ENCODE measurements at places on chromosomes 4 and X.

DNA sequence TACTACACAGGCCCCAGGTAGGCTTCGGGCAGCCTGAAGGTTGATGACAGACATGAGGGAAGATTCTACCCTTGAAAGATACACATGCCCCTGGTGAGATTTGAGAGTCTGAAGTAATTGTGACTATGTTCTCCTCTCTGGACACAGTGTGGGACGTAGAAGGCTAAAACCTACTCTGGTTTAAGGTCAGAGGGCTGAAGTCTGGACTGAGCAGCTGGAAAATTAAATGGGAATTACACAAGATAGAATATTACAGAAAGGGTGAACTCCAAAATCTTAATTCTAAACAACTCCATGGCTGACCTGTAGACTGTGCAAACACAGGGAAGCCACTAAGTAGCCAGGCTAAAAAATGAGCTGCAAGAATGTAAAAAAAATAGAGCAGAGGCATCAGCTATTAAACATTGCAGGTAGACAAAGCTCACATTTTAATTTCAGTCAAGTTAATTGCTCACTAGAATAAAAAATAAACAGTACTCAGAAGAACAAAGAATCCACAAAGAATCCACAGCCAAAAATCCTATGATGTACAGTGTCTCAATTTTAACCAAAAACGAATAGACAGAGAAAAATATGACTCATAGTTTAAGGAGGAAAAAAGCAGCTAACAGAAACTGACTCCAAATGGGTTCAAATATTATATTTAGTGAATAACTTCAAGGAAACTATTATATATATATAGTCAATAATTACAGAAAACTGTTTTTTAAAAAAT lies 170.4 kb downstream of the PCDH18 start:
- DNase-seq = no peak

- DNase-seq = no peak
Observed at GRCh38 chr4:153243468-153243867, 39.2 kb downstream of the TRIM2 start.

DNA sequence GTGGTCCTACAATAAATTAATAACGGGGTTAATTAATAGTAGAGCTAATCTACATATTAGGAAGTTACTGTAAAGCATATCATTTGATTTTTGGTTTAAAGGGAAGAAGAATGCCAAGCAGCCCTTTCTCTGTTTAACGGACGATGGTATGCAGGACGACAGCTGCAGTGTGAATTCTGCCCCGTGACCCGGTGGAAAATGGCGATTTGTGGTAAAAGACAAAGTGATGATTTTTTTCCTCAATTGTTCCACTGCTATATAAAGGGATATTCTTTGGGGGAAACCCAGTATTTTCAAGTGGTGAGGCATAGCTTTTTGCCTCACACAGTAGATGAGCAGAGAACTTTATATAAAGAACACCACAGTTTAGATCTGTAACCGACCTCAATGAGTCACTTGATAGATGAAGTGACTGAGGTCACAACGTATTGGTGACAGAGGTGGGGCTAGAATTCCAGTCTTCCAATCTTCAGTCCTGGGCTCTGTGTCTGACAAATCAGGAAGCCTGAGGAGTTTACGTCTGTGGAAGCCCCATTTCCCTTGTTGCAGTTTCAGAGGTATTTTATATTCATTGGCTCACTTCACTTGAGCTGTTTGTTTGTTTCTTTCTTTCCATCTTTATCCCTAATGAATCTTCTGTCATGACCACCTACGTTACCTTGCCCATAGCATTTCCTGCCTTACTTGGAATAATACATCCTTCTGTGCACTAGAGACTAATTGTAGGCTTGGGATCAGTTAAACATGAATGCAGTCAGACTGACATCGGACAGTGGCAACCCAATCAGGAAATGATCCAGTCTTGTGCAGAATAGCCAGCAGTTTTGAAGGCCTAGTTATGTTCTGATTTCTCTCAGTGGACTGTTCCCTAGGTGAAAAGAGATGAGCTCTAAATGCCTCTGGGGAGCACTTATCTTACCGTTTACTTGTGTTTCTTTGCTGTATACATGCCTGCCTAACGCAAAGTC lies 30.1 kb downstream of the ZRSR2 start:
- DNase-seq = no peak

DNA sequence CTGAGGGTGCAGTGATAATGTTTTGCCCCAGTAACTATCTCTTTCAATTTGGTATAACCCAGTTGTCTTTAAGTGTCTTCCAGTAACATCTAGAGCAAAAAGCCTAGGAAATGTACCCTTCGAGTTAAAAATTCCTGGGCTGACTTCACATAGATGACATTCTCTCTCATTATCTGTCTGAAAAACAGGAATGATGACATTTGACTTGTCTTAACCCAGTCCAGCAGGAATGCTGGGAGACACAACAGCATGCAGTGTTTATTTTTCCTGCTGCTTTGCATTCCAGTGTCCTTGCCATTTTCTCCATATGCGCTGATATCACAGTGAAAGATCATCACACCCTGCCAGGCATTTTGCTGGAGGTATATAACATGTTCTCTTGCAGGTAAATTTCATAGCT lies 130.0 kb downstream of the SOWAHB start:
- DNase-seq = no peak

DNA sequence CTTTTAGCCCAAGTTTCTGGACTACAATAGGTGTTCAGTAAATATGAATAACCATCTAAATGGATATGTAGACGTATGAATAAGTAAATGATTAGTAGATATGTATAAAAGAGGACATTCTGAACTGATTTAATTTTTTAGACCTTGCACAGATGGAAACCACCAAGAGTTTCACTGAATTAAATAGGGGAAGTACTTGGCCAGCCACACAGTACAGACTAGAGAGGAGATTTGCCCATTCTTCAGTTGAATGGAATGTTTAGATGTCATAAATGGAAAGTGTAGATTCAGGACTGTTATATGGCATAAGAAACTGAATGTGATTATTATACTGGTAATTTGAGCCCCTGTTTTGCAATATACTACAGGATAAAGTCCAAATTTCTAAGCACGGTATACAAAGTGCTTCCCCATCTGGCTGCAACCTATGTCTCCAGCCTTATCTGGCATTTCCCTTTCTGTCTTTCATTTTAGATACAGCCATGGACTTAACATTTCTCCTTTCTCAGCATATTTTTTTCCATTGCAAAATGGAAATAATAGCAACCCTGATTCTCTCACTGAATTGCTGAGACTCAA lies 137.8 kb upstream of the HS3ST1 start:
- no peak for DNase-seq

- no peak for DNase-seq
Observed at GRCh38 chr4:134888156-134888555, 686.6 kb upstream of the PABPC4L start.

DNA sequence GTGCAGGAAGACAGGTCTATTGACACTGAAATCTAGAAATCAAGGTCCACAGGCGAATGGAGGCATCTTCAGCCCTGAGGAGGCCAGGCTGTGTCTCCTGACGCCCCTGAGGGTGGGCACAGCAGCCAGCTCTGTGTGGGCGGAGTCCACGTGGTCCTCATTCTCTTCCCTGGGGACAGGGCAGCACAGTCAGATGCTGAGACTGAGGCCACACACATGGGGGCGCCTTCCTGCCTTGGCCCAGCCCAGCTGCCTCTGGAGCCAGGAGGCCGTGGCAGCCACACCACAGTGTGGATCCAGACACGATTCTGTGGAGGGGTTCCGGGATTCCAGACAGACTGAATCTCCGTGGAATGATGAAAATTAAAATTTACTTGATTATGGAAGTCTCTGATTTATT lies 20.8 kb downstream of the FGFR3 start:
- DNase-seq = no peak

- DNase-seq = no peak
Observed at GRCh38 chr4:6772223-6772928, 10.2 kb upstream of the KIAA0232 start.

GRCh38 chr4:123876671-123877101 lies 480.1 kb downstream of the SPRY1 start:
- DNase-seq = no peak

- DNase-seq = no peak
Observed at GRCh38 chrX:122739770-122740169, 444.3 kb upstream of the GRIA3 start.

DNA sequence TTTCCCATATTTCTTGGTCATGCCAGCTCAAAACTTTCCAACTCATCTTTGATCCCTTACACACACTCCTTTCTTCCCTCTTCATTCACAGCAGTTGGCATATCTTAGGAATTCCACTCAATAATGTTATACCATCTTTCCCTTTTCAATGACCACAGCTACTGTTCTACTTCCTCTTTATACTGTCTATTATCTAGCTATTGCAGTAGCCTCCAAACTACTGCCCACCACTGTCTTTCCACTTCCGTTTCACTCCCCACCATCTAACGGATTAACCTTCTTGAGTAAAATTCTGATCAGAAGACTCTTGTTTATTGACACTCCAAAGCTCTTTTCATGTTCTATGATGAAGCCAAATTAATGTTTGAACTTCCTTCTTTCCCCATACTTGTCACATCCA lies 55.8 kb downstream of the ADAMTS3 start:
- DNase-seq = no peak

GRCh38 chrX:129622757-129623301 lies 31.9 kb downstream of the APLN start:
- no peak for DNase-seq

GRCh38 chrX:31743004-31743403 lies 671.2 kb upstream of the FTHL17 start:
- DNase-seq = no peak
